ENCODE measurements at places on chromosomes 1 and 21.

DNA sequence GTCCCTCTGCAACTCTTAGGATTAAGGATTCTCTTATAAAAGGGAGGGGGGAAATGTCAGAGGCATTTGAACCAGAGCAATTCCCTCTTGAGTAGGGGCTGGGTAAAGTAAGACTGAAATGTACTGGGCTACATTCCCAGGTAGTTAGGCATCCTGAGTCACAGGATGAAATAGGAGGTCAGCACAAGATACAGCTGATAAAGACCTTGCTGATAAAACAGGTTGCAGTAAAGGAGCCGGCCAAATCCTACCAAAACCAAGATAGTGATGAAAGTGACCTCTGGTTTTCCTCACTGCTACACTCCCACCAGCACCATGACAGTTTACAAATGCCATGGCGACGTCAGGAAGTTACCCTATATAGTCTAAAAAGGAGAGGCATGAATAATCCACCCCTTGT, 14.3 kb upstream of the COX20 start:
- DNase-seq, result no peak

GRCh38 chr1:37764414-37764825, 500 bp downstream of the EPHA10 start:
- DNase-seq, result peak; percentile 53

DNA sequence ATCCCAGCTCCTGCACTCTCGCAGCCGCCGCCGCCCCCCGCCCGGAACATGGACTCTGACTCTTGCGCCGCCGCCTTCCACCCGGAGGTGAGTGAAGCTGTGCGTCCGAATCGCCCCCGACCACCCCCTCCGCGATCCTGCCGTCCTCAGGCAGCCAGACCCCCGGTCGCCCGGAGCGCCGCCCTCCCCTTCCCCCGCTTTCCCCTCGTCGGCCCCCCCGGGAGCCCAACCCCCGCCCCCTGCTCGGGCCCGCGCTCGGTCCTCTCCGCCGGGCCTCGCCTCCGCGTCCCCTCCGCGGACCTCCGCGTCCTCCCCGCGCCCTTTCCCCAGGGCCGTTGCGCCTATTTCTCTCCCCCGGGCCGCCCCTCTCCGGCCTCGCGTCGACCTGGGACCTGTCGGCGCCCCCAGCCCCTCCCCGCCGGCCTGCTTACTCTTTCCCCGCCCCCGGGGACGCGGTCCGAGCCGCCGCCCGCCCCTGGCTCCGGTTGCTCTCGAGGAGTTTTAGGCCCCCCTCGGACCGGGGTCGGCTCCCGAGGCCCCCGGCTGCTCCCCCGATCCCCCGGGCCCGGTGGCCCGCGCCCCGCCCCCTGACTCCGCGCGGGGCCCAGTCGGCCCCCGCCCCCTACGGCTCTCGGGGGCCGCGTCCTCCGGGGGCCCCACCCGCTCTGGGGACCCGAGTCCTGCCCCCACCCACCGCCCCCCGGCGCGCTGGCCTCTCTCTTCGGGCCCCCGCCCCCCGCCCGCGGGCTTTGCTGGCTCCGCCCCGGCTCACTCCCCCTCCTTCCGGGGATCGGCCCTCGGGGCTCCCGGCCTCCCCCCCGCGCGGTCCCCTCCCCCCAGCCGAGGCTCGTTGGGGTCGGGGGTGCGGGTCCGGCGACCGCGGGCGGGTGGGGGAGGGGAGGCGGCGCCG, 743 bp downstream of the PHF13 start:
- DNase-seq, result no peak

GRCh38 chr1:98437540-98437939, 224.0 kb upstream of the SNX7 start:
- no peak for DNase-seq

- DNase-seq, result no peak
These were observed 67.6 kb downstream of the TENT5C start for GRCh38 chr1:117673405-117673804.

- no peak for DNase-seq
These were observed 7.2 kb downstream of the TMEM201 start for GRCh38 chr1:9595968-9596340.

- DNase-seq, result no peak
These were observed 65.9 kb downstream of the LAMC2 start for GRCh38 chr1:183251959-183252450.

GRCh38 chr1:48817505-48818114, 40.9 kb upstream of the BEND5 start:
- DNase-seq, result peak; percentile 65

- peak; percentile 41 for DNase-seq
These were observed 99.0 kb upstream of the HNRNPU start for GRCh38 chr1:244963231-244963826.

- no peak for DNase-seq
These were observed 11.9 kb downstream of the RPS6KA1 start for GRCh38 chr1:26541431-26541815.

GRCh38 chr1:14777516-14778506, 179.3 kb downstream of the KAZN start:
- DNase-seq, result peak; percentile 91

DNA sequence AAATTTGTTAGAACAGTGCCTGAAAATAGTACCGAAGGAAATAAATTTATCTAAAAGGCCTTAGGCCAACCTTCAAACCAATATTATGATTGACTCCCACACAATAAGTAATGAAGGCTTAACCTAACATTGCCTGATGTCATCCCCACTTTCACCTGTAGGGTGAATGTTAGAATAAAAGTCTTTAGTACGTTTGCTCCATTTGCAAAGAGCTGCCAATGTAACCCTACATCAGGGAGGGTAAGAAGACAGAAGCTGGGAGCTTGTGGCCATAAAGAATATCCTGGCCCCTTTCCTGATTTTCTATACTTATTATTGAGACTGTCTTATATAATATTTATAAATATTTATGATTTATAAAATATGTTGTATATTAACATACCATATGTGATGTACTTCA, 661.8 kb upstream of the CXADR start:
- DNase-seq, result no peak

DNA sequence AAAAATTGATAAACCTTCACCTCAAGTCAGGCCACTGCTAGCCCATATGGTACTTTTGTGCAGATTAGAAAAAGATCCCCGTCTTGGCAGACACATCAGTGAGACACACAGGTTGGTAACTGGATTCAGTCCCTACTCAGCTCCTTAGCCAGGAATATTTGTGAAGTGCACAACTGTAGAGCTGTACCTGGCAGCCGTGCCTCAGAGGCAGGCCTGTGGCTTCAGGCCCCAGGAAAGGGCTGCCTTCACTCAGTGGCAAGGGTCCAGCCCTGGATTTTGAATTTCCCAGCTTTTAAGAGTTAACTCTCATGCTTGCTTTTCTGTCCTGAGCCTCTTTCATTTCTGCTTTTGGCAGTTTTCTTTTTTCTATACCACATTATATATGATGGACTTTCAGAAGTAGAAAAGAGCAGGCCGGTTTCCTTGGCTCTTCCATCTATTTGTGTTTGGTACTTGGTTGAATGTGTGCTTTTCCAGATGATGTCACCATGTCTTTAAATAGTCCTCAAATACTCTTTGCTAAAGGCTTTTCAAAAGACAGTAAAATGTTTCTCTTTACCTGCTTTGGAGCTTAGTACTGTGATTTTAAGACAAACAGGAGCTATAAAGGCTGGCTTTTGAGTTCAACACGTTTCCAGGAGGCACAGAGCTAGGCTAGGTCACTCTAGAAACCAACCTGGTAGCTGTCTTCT, 186.6 kb downstream of the AK5 start:
- DNase-seq, result no peak

DNA sequence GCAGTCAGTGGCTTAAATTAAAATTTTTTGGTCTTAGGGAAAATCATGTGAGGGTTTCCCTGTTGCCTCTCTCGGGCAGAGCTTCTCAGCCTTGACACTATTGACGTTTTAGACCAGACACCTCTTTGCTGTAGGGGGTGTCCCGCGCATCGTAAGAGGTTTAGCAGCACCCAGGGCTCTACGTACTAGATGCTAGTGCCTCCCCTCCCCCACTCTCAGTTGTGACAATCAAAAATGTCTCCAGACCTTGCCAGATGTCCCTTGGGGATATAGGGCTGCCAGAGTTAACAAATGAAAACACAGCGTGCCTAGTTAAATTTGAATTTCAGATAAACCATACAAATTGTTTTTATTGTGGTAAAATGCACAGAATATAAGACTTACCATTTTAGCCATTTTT, 293.3 kb downstream of the DISC1 start:
- no peak for DNase-seq

- no peak for DNase-seq
These were observed 105.1 kb downstream of the ROR1 start for GRCh38 chr1:63878932-63879331.

GRCh38 chr1:224169718-224170270, 13.2 kb upstream of the DEGS1 start:
- DNase-seq, result no peak

GRCh38 chr1:216325946-216326345, 97.3 kb downstream of the USH2A start:
- DNase-seq, result no peak
